RPMI7951 (cell line): ENCODE measurements at places on chromosomes 2 and 18.

- DNase-seq, result no peak
Measured at GRCh38 chr2:130843321-130843985, 6.7 kb downstream of the ARHGEF4 start.

GRCh38 chr2:148702475-148702874 lies 57.9 kb downstream of the EPC2 start:
- no peak for DNase-seq

GRCh38 chr2:79945653-79946445 lies 358.7 kb downstream of the LRRTM1 start:
- DNase-seq, result no peak

DNA sequence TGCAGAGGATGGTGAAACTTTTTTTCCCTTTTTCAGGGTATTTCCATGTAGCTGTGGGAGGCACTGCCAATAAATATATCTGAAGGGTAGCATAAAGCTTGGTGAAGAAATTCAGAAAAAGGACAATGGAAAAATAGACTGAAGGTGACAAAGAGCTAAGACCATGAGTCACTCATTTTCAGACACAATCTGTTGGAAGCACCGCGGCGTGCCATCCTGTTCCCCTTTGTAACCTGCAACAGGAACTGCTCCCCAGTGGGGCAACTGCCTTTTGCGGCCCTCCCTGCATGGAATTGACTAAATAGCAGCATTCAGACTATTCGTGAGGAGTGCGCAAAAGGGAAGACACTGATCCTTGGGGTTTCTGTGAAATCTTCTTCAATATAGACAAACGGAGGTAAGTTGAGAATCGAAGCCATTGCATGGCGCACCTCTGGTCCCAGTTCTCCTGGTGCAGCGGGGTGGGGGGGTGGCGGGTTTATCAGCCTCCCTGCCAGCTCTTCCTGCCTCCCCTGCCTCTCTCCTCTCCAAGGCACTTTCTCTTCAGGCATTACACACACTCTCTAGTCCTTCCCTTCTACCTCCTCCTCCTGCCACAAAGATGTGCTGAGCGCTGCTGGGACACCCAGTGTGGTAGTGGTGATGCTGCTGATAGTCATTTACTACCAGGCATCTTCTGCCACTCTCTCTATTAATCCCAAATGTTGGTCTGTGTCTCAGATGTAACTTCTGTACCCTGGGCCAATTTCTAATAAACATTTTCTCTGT lies 126.2 kb upstream of the TMEM200C start:
- no peak for DNase-seq

DNA sequence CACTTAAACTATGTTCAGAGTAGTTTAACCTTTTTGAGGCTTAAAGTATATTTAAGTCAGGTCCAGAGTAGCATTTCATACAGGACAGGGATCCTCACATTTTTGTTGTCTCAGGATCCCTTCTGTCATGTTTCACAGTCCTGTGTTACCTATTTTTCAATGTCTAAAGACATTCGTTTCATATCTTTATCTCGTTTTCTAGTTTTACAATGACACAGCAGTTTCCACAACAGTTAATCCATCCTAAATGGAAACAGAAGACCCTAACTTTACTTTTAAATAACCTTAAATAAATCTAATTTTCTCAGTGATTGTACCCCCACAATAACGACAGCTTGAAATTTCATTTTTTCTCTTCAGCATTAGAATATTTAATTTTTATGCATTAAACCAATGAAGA lies 17.3 kb upstream of the SCN9A start:
- DNase-seq, result no peak
